ENCODE measurements at places on chromosomes 4 and X.

GRCh38 chr4:44806071-44806470 lies 79.7 kb upstream of the GNPDA2 start:
- no peak for DNase-seq

DNA sequence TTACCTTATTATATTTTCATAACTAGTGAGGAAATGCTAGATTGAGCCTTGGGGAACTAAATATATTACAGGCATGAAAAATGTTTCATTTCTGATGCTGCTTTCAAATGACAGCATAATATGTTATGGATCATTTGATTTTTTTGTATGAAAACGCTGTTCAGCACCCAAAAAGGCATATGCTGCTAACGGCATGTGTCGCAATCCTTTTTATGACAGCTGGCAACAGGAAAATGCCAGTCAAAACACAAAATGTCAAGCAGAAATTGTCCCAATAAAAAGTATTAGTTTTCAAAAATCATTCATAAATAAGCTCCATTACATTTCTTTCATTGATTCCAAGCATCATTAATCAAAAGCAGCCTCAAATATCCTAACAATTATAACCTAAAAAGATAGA lies 1244.5 kb downstream of the PCDH7 start:
- no peak for DNase-seq

DNA sequence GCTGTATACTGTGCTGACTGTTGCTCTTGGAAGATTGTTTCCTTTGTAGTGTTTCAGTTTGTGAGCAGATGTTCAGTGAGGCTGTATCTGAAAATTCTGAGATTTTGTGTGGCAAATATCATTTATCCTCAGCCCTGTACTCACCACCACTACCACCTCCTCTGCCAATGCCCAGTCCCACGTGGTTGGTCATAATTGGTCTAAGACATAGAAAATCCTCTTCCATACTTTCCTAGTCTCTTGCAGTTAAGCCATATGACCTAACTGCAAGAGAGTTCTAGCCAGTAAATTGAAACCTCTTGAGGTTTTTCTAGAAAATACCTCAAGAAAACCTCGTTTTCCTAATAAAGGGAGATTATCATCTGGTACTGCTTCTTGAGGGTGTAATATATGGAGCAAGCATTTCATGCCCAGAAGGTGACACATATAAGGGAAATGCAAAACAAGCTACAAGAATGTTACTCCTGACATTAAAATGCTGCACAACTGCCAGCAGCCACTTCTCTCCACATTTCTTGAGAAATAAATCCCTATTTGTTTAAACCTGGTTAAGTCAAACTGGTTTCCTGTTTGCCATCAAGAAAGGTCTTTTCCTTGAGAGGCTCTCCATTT lies 32.8 kb downstream of the ABCE1 start:
- DNase-seq: no peak

DNA sequence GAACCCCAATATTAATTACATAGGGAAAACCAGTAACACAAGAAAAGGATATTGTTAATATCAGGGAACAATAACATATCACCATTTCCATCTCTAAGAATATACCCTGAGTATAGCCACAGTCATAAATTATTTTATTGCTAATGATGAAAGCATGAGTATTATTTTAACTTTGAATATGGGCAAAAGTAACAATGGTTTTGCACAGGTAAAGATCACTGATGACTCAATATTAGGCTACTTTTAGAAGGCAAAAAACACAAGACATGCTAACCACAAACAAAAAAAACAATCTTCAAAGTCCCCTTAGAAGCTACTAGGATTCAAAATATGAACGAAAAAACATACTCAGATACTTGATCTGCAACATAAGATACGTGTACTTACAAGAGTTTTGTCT lies 36.5 kb downstream of the THOC2 start:
- no peak for DNase-seq

DNA sequence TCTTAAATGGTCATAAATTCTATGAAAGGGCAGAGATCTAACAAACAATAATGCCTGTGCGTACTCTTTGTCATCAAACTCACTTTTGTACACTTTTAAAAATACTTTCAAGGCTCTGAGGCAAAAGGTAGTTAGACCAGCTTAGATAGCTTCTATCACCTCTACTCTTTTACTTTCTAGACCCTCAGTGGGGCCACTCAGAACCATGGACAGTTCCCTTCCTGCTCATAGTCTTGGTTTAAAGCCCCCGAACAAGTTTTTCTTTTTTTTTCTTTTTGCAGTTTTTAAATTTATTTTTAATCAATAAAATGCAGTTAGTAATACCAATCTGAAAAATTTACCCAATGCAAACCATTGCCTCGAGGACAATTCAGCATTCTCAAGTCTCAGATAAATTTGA lies 460.5 kb upstream of the CNKSR2 start:
- no peak for DNase-seq

DNA sequence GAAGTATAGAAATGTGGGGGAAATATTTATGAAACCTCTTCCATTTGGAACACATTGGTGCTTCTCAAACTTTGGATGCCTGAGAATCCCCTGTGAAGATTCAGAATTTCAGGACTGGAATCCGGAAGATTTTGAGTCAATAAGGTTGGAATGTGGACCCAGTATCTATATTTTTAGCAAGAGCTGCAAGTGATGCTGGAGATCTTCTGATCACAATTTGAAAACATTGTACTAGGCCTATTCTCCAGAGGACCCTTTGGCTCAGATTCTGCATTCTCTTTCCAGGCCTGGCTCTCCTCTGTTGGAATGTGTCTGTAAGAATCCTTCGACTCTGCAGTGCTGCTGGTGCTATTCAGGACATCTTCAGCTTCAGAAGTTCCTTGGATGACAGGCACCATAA lies 2.4 kb upstream of the PKD2 start:
- no peak for DNase-seq

DNA sequence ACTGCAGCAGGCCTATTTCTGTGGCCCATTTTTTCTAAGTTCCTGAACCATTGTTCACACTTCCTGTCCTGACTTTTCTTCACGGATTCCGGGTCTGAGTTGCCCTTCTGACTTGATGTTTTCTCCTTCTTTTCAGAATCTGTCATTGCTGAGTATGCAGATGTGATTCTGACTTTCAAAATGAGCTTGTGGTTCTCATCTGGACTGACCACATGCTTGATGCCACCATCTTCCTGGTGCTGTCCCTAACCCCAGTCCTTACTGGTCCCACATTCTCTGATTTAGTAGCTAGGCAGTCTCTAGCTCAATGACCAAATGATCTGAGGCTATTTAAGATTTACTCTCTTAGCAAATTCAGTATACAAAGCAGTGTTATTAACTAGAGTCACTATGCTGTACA lies 822.3 kb upstream of the TENM3 start:
- DNase-seq: no peak

- no peak for DNase-seq
These were observed 1174.0 kb downstream of the RAPGEF2 start for GRCh38 chr4:160276785-160277325.

Measured in stimulated activated CD4-positive, alpha-beta T cell treated with anti-CD3 and anti-CD28 coated beads, Interleukin-2, amount 100 ng/mL, for 4 hours (primary cell).